ENCODE measurements at places on chromosomes 6 and 20.

DNA sequence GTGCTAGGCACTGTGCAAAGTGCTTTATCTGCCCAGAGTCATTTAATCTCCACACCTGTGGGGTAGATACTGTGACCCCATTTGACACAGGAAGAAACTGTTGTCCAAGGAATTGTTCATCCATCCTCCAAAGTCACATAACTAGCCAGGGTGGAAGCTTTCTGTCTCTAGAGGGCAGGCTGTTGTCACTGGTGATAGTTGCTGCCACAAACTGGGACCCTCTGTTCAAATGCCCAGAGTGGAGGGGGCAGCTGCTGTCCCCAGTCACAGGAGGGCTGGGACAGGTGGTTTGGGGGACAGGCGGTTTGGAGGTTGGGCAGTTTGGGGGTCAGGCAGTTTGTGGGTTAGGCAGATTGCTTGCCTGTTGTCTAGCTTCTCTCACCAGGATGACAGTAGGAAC is 16.1 kb upstream of the TMEM242 start:
- DNase-seq, result no peak

DNA sequence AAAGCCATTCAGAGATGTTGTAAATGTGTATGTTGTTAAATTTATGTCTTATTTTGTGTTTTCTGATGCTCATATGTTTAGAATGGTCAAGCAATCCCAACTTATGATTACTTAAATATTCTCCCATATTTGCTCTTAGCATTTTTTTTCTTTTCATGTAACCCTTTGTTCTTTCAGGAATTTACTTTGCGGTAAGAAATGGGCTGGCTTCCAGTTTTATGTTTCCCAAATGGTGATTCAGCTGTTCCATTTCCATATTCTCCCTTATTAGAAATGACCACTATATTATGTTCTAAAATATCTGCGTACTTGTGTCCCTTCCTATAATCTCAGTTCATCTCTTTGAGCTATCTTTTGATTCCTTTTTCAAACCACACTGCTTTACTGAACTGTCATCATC is 113.7 kb downstream of the CDH26 start:
- DNase-seq, result no peak

- DNase-seq, result no peak
Measured at GRCh38 chr6:138832182-138832581, 36.3 kb downstream of the ECT2L start.

DNA sequence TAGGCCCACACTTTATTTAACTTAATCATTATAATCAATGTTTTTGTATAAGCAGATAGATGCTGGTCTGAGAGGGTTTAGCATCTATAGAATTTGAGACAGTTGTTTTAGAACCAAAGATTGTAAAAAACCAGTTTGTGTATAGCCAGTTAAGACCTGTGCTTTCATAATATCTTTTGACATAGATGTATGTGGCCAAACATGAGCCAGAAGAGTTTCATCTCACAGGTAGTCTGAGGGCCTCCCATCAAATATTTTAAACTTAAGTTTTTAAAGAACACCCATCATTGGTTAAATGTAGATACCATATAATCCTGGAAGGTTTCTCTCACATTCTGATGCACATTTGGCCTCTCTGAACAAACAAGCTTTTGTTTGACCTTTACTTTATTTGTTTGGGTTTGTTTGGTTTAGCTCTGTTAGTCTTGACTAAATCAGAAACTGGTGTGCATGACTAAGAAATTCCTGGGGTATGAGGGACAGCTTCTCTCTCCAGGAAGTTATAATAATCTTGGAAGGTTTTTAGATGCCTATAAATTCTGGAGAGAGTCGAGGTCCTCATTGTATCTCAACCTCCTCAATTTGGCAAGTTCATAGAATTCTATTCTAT is 58.0 kb upstream of the TMEM200A start:
- DNase-seq, result no peak

DNA sequence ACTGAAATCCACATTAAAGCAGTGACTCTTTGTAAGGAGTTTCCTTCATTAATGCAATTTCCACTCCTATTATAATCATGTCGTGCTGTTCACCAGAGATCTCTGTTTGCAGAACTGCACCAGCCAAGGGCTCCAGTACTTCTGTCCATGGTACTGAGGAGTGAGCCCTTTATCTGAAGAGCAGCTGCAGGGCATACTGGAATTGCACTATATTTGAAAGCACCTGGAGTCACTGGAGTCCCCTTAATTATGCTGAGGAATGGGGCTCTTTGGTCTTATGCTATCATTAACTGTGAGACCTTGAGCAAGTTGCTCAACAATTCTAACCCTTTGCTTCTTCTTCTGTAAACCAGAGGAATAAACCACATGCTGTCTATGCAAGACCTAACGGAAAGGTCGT is 61.7 kb upstream of the NUP153 start:
- DNase-seq, result peak; percentile 19

- peak; percentile 58 for DNase-seq
Measured at GRCh38 chr20:49979030-49979832, 3.5 kb upstream of the SNAI1 start.

DNA sequence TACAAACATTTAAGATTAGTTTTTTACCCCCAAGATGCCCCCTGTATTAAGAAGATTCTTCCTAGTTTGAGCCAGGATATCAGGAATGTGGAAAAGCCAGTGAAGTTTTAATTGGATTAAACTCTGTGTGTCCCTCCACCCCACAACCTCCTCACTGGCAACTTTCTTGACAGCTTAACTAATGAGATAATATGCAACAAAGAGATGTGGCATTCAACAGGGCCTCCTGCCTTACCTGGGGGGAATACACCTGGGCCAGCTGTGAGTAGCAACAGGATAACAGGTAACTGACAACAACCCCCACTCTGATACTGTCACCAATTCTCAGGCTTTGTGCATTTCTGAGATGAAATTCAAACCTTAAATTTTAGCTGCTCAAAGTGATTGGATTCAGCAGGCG is 512.3 kb downstream of the TFAP2B start:
- DNase-seq, result no peak

GRCh38 chr6:94269256-94269655 is 849.9 kb upstream of the EPHA7 start:
- DNase-seq, result no peak

GRCh38 chr6:131453803-131454202 is 119.2 kb upstream of the ARG1 start:
- DNase-seq, result no peak

- no peak for DNase-seq
Measured at GRCh38 chr6:53811082-53811481, 16.3 kb downstream of the LRRC1 start.

DNA sequence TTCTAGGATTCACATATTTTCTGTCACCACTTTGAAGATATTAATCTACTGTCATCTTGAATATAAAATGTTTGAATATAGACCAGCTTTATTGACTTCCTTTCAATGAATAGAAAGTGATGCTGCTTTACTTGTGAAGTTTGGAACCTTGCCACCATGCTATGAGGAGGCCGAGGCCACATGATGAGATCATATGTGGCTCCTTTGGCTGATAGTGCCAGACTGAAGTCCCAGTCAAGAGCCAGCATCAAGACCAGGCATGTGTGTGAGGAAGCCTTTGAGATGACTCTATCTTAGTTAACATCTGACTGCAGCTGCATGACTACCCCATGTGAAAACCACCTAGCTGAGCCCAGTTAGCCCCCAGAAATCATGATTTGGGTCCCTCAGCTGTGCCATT is 169.5 kb downstream of the OTOR start:
- DNase-seq, result no peak

GRCh38 chr6:16069671-16070070 is 59.2 kb upstream of the MYLIP start:
- peak; percentile 20 for DNase-seq

- DNase-seq, result no peak
Measured at GRCh38 chr20:3744806-3745685, 12.6 kb downstream of the HSPA12B start.

GRCh38 chr6:40992746-40993145 is 46.3 kb downstream of the UNC5CL start:
- DNase-seq, result no peak

DNA sequence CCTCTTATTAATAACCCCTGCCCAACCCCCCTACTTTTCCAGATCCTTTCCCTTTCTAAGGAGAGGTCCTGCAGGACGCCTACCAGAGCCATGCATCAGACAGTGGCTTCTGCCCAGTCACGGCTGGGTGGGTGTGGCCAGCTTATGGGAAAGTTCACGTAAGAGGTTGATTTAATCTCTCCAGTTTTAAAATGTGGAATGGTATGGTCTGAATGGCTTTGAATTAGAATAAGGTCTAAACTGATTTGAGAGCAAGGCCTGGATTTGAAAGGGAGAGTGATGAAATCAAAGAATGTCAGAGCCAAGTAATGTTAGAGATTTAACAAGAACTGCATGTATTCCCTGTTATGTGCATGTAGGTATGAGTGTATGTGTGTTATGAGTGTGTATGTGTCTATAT is 275.7 kb downstream of the PAX1 start:
- no peak for DNase-seq

DNA sequence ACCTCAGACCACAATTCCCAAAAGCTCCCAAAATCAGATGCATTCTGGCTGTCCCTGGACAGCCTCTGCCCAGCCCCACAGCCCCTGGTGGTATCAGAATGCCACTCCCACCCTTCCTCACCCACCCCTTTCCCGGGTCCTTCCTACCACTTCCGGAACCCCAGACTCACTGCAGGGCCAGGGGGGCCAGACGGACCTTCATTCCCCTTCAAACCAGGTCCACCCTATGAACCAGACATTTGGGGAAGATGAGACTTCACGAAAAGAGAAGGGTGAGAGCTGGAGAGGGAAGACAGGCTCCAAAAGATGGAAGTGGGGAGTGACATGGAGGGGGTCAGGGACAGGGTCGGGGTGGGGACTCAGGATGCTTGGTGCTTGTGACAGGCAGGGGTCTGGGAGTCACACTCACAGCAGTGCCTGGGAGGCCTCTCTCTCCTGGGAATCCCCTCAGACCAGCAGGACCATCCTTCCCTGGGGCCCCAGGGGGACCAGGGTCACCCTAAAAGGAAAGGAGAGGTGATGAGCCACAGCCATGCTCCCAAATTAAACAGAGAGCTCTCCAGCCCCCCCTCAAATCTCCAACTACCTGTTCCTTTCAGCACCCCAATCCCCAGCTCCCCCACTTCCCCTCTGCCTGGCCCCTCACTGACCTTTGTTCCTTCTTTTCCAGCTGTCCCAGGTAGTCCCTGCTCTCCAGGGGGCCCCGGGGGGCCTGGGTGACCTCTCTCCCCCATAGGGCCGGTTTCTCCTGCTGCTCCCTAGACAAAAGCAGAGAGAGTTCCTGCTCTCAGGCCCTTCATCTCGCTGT is 20.2 kb downstream of the COL11A2 start:
- no peak for DNase-seq

GRCh38 chr6:43796903-43797890 is 27.2 kb downstream of the VEGFA start:
- no peak for DNase-seq

DNA sequence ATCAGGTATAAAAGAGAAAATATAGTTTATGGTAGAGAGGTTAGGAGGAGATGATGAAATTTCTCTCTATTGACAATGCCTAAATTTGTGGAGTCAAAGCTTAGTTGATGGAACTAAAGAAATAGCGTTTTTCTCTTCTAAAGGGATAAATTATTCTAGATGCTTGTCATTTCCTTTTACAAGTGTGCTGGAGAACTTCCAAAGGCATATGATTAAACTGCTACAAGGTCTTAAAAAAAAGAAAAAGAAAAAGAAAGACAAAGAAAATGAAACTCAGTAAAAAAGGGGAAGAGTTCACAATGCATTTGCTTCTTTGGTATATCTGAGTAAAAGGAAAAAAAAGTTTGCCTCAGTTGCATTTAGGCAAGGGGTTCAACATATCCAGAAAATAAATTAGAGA is 499.8 kb upstream of the PTCHD4 start:
- DNase-seq, result no peak

All from hindlimb muscle (tissue), 1 donor.